IMR-90 (cell line): ENCODE measurements at places on chromosomes 16 and 17. TPM values are rescaled to one million over a fixed set of nuclear protein-coding genes. Genes with fewer than 3 reads are reported as not detected.

Gene AIPL1
- not detected in 2 replicates for total RNA-seq

GRCh38 chr17:61411011-61411260, 11.3 kb downstream of the TBX2 start:
- peak overlapping the region; percentile 91 for H3K27ac ChIP-seq
- H3K36me3 ChIP-seq = peaks cover 32% of the 10 kb centered on the region
- DNase-seq = no peak
- H3K4me1 ChIP-seq = peaks cover 45% of the 10 kb centered on the region

- no peak overlapping the region for H3K4me3 ChIP-seq
- H3K36me3 ChIP-seq = no peaks in the 10 kb centered on the region
- peak; percentile 25 for DNase-seq
- no peaks in the 10 kb centered on the region for H3K4me1 ChIP-seq
- no peaks in the 10 kb centered on the region; the same call in 1 of the 2 replicates for H3K27me3 ChIP-seq
- no peak overlapping the region for H3K27ac ChIP-seq
Measured at GRCh38 chr16:11217651-11218603, 38.1 kb downstream of the SOCS1 start.

Gene SALL1
- 0.83 and 0.90 TPM in 2 replicates for total RNA-seq

Gene IRF8
- total RNA-seq = not detected in 2 replicates

Gene PITPNM3
- total RNA-seq = 0.54 and 0.56 TPM in 2 replicates

GRCh38 chr17:8072729-8073461, 14.6 kb downstream of the ALOX12B start:
- H3K4me1 ChIP-seq = no peaks in the 10 kb centered on the region
- H3K27ac ChIP-seq = no peak overlapping the region
- H3K27me3 ChIP-seq = peaks cover 89% of the 10 kb centered on the region
- no peak overlapping the region for H3K4me3 ChIP-seq
- no peak for DNase-seq
- H3K36me3 ChIP-seq = no peaks in the 10 kb centered on the region

Gene FBF1
- 4.5 and 5.3 TPM in 2 replicates for total RNA-seq

Gene NLRC3
- total RNA-seq = not detected in 2 replicates

Gene KRTAP4-3
- not detected in 2 replicates for total RNA-seq
